ENCODE measurements at places on chromosomes 5 and 9.

- no peak for DNase-seq
Observed at GRCh38 chr5:61283471-61283870, 48.6 kb upstream of the ZSWIM6 start.

DNA sequence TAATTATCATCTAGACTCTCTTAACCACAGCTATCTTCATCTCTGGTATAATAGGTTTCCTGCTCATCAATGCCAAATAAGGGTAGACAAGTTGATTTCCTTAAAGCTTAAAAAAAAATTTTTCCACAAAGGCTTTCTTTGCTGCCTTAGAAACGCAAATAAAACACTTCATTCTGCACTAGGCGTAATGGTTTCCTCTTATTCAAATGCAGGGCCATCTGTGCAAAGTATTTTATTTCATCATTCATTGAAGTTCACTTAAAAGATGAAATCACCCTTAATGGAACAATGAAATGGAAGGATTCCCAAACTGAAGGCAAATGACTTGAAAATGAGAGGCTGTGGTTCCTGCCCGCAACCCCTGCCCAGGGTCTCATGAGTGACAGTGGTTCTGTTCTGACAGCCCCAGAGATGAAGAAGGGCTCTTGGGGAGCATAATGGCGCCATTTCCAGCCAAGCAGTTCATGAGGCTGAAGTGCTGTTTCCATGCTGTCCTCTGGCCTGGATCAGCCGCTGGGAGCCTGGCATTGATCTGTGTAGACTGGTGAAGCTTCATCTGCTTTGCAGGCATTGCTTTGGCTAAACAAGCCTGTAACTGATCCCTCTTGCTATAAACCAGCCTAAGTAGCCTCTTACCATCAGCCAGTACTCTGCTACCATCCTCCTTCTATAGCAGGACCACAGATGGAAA lies 276.9 kb upstream of the WWC1 start:
- no peak for DNase-seq

GRCh38 chr5:11793396-11793795 lies 110.8 kb downstream of the CTNND2 start:
- no peak for DNase-seq

DNA sequence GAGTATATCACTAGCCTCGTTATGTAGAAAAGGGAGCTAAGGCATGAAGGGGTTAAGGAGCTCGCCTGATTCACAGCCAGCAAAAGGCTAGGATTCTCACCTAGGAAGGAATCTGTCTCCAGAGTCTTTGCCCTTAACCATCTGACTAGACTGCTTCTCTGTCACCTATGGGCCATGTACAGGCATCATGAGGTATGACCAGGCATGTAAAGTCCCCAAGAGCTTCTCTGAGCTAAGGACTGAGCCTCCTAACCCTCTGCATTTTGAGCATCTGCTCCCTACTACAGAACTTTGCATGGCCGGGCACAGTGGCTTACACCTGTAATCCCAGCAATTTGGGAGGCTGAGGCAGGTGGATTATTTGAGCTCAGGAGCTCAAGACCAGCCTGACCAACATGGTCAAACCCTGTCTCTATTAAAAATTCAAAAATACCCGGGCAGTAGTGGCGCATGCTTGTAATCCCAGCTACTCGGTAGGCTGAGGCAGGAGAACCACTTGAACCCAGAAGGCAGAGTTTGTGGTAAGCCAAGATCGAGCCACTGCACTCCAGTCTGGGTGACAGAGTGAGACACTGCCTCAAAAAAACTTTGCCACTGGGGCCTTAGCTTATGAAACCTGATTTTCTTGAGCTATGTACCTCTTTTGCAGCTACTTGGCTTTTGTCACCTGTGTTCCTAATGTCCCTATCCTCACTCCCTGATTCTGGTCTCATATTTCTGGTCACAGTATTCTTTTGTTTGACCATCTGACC lies 33.2 kb upstream of the IL7R start:
- no peak for DNase-seq

- DNase-seq, result no peak
Observed at GRCh38 chr5:165881259-165881658, 2375.8 kb downstream of the MAT2B start.

GRCh38 chr5:97478483-97478882 lies 295.4 kb upstream of the RIOK2 start:
- no peak for DNase-seq

DNA sequence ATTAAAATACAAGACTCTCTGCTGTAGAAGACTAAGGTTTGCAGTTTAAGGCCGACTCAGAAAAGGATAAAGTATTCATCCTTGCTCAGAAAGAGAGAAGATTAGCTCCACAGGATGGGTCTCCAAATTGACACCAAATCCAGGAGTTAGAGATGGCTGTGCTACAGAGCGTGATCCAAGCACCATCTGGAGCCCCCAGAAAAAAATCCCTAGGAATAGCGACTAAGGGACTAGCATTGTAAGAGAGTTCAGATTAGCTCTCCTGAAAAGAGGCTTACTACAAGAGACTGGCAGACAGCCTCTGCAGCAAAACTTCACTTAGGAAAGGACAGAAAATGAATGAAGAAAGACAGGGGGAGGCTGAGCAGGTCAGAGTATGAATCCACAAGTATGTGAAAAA lies 3.7 kb downstream of the SIL1 start:
- DNase-seq, result no peak
